B cell (primary cell): ENCODE measurements at places on chromosomes 12 and 14. TPM values are rescaled to one million over a fixed set of nuclear protein-coding genes. Genes with fewer than 3 reads are reported as not detected.

Gene ARL1
- 40.7 and 51.2 TPM in 2 replicates for total RNA-seq

Gene SIX4
- total RNA-seq = not detected in 2 replicates

Gene PIK3C2G
- total RNA-seq = not detected in 2 replicates

Gene DCD
- not detected in 2 replicates for total RNA-seq

Gene KRT82
- not detected in 2 replicates for total RNA-seq

Gene PKP2
- not detected in 2 replicates for total RNA-seq

Gene SLC16A7
- total RNA-seq = 32.7 and 32.8 TPM in 2 replicates

Gene SSTR1
- total RNA-seq = not detected in 2 replicates

Gene SLC10A1
- not detected in 2 replicates for total RNA-seq

Gene B3GNT4
- total RNA-seq = 0.12 TPM in 1 of 2 replicates, not detected in the other

Gene MIP
- total RNA-seq = not detected in 2 replicates

Gene C12orf54
- total RNA-seq = not detected in 2 replicates

Gene SOAT2
- total RNA-seq = not detected in 2 replicates

Gene SLC22A17
- total RNA-seq = 0.89 and 0.97 TPM in 2 replicates

Gene EGLN3
- total RNA-seq = 0.69 and 1.5 TPM in 2 replicates

Gene SUOX
- total RNA-seq = 6.3 and 7.5 TPM in 2 replicates

Gene IAPP
- not detected in 2 replicates for total RNA-seq
